Nucleus accumbens (tissue), 56 donors: ENCODE measurements at places on chromosomes 1 and 21.
A peak's percentile ranks its signal among the peaks of the same experiment; 100 is the strongest.

DNA sequence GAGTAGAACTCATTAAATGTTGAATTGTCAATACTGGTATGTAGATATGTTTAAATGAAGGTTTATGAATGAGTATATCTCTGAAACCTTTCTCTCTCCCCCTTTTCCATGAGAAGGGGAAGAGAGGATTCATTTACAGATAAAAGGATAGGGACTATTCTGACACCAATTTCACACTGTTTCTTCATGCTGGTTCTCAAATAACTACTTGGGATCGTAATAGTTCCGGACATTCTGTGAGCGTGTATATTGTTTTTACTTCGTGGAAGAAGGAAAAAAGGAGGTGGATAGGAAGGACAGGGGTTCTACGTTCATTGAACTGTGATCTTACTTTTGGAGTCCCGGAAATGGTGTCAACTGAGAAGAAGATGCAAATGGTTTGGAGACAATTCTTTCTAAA is 284.2 kb downstream of the GRIK1 start:
- DNase-seq: no peak

- no peak for DNase-seq
These were observed 349.6 kb downstream of the SMYD3 start for GRCh38 chr1:246157516-246157915.

GRCh38 chr1:150362721-150363425 is 1.1 kb upstream of the RPRD2 start:
- DNase-seq: no peak

DNA sequence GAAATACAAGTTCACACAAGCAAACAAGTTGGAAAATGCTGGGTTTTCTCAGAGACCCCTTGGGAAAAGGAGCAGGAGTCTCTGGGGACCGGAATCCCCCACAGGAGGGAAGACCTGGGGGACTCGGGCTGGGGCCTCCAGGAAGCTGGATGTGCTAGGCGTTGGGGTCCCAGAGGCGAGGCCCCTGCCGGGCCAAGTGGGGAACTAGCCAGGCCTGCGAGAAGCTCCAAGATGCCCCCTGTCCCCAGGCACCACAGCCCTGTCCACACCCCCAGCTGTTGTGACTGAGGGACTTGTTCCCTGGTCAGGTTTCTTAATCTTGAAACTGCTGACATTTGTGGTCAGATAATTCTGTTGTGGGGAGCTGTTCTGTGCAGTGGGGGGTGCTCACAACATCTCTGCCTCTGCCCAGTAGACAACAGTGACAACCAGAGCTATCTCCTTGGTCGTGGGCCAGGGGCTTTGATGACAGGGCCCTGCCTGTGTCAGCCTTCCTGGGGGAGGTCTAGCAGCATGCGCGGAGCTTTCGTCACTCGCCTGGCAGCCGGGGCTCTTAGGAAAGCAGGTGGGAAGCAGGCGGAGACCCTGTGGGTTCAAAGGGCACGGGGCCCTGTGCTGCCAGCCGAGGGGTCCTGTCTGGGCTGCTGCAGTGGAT is 126.4 kb upstream of the ARHGEF16 start:
- DNase-seq: no peak

GRCh38 chr1:182723200-182723599 is 38.8 kb upstream of the RGS8 start:
- DNase-seq: no peak

GRCh38 chr1:183379951-183380350 is 38.2 kb downstream of the NMNAT2 start:
- DNase-seq: no peak

GRCh38 chr1:15684042-15684461 is at the start of gene PLEKHM2:
TSS of gene PLEKHM2 (plus strand) at chr1:15684320. CDS start at chr1:15684559, 239 bp downstream.
- no peak for DNase-seq

DNA sequence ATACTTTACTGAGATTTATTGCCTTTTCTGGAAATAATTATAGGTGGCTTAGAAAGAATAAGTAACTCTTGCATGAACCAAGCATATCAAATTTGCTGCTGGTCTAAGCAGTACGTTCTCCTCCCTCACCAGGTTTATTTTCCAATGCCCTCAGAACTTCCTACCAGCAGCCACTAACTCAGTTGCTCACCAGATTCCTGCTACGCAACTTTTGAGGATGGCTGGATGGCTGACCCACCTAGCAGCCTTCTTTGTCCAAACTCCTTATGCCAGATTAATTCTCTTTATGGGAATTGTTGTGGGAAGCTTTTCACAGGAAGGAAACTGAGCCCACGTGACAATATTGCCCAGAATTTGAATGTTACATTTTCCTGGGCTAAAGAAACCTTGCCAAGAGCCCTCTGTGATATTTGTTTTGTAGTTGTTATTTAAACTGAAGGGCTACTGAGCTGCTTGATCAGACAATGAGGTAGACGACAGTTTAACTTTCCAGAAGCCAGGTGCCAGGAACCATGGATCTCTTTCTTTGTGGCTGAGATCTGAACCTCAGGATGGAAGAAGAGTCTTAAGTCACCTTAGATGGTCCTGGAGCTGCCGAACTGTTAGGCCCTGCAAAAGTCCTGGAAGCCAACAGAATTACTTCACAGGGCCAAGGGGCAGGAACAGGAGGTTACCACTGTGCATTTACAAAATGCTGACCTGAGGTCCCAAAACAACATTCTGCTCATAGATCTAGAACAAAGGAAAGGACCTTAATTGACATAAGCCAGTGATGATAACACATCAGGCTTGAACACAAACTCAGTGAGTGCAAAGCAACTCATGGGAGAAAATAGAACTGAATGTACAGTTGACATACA is 85.5 kb upstream of the ATP1A1 start:
- DNase-seq: no peak

- no peak for DNase-seq
These were observed 179.3 kb upstream of the ZNF644 start for GRCh38 chr1:91201176-91201575.

GRCh38 chr1:209505044-209505443 is 78.5 kb upstream of the CAMK1G start:
- DNase-seq: no peak

DNA sequence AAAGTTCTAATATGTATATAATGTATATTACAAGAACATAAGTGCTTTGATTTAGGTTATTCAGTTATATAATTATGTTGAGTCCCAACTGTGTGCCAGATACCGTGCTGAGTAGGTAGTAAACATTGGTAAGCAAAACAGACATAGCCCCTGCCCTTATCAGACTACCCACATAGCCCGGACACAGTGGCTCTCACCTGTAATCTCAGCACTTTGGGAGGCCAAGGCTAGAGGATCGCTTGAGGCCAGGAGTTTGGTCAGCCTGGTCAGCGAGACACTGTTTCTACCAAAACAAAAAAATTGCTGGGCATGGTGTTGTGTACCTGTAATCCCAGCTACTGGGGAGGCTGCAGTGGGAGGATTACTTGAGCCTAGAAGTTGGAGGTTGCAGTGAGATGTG is 30.7 kb downstream of the RNF11 start:
- no peak for DNase-seq

- no peak for DNase-seq
These were observed 4.2 kb downstream of the PCNT start for GRCh38 chr21:46328151-46328550.

DNA sequence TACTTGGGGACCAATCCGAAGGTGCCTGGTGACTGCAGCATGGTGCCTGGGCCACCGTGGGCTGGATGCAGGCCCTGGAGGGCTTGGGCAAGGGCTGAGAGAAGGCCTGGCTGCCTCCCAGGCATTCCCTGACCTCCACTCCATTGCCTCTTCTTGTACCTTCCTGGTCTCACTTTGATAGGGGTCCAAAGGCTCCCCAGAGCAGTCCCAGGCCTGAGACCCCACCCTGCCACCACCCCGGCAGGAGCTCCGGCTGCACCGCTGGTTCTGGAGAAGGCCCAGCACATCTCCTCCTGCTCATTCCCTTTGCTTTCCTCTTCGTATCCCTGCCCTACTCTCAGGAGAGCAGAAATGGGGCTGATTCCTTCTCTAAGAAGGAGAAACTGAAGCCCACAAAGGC is 133.3 kb upstream of the IPO9 start:
- DNase-seq: no peak

DNA sequence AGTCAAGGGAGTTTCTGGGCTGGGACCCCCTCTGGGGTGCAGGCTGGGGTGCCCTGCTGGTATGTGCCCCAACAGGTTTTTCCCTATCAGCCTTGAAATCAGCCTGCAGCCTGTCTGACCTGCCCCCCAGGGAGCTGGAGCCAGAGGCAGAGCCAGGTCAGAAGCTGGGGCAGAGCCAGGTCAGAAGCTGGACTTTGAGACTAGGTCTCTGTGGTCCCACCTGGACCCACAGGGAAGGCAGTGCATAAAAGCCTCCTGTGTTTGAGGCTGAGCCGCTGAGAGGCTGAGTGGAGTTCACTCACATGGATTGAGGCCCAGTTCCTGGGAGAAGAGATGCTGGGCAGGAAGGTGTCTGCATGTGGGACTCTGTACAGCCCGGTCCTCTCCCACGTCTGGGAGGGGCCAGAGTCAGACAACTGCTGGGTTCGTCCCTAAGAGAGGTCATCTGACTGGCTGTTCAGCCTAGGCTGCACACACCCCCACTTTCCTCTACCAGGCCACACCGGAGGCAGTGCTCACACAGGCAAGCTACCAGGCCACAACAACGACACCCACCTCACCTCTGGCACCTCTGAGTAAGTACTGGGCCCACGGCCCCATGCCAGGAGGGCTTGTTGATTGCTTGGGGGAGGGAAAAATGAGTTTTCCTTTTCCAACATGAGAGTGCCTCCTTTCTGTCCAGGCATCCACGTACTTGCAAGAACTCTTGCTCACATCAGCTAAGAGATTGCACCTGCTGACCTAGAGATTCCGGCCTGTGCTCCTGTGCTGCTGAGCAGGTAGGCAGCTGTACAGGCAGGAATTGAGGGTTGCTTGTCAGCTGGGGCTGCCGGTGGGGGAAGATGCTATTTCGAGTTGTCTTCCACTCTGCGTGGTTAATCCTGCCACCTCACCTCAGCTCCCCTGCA is at the start of gene ANXA9:
Gene ANXA9 (plus strand): TSS at position 488 of the 908 bp plus-strand sequence. CDS start 814 bp downstream, outside the sequence.
- DNase-seq: no peak

- DNase-seq: no peak
These were observed 77.2 kb downstream of the SCCPDH start for GRCh38 chr1:246801241-246802020.

DNA sequence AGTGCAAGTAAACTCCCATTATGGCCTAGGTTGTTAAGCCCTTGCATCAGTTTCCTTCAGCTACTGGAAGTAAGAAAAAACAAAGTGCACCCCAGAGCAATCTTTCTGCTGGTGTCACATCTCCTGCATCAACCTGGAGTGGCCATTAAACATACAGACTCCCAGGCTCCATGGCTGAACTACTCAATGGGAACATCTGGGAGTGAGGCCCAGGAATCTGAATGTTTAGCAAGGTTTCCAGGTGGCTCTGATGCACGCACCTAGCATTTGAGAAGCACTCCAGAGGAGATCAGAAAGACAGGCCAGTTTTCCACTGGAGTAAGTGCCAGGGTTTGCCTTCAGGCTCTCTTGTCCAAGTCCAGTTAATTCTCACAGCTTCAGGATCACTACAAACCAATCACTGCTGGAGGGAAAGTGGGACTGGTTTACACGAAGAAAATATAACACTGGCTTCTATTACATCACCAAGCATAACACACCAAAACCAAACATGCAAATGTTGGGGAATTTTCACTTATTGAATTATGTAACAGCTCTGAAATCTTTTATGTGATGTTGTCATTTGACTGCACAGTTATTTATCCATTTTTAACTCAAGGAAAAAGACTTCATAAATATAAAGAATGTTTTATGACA is 22.3 kb upstream of the ABCA4 start:
- no peak for DNase-seq

DNA sequence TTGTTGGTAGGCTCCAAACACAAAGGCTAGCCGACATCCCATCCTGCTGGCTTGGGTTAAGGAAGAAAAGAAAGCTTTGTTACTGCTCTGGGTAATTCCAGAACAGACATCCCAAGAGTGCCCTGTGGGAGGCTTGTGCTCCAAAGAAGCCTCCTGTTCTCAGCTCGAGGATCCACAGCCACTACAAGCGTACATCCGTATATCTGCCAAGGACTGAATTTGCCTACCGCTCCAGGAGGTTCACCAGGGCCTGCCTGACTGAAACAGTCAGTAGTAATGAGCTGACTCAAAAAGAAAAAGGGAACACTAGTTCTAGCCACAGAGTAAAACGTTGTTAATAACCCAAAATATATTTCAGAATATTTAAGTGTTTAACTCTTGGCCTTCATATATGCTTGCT is 24.8 kb upstream of the MUTYH start:
- DNase-seq: no peak

DNA sequence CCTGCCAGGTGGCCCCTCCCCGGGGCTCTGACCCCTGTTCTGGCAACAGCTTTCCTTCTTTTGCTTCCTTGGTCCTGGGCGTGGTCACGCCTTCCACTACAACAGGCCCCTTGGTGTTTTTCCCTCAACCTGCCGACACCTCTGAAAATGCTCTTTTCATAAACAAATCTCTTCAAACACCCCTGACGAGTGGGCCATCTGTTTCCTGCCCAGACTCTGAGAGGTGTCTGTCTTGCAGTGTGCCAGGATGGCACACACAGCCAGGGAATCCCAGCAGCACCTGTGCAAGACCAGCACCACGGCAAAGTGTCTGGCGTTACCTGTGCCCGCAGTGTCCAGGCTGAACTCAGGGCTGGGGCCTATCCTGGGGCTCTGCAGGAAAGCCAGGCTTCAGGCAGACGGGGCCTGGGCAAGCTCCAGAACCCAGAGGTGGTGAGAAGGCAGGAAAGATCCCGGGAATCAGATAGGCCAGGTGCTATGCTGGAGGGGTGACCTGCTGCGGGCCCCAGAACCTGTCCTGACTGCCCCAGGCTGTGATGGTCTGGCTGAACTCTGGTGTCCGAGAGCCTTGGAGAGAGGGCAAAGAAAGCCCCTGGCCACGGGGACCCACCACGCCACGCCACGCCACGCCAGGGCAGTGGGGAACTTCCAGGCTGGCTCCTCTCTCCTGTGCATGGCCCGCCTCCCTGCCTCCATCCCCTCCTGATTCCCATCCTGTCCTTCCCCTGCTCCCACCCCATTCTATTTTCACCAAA is 88.9 kb downstream of the SIK1 start:
- no peak for DNase-seq

- DNase-seq: no peak
These were observed 37.6 kb downstream of the EYA3 start for GRCh38 chr1:28050776-28051175.

DNA sequence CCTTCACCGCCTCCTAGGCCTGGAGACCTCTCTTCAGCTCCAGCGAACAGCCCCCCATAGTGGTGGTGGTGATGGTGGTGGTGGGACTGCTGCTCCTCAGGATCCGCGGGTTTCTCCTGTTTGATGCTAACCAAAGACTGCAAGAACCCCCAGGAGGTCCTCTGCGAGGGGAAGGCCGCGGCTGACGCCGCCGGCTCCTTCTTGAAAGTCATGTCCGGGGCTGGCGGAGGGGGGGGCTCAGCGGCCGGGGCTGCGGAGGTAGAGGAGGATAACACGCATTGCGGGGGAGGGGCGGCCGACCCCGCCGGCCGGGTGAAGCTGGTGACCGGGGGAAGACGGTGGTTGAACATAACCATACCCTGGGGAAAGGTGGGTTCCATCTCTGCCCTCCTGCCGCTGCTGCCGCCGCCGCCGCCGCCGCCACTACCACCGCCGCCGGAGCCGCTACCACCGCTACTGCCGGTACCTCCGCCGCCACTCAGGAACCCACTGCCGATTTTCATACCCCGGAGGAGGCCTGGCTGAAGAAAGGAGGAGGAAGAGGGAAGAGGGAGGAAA is 554 bp downstream of the ZNF281 start:
- DNase-seq: peak; percentile 50
